Left renal cortex interstitium (tissue), 4 donors: ENCODE measurements at places on chromosomes 12 and 14. TPM values are rescaled to one million over a fixed set of nuclear protein-coding genes. Genes with fewer than 3 reads are reported as not detected.
A peak's percentile ranks its signal among the peaks of the same experiment; 100 is the strongest.

The RNASE1 gene
- polyA plus RNA-seq: 117 TPM

The PRPH gene
- not detected for polyA plus RNA-seq

The POTEG gene
- polyA plus RNA-seq: not detected

The TAS2R14 gene
- 3.7 TPM for polyA plus RNA-seq

The EVL gene
- polyA plus RNA-seq: 127 TPM

The LTB4R gene
- 7.3 TPM for polyA plus RNA-seq

DNA sequence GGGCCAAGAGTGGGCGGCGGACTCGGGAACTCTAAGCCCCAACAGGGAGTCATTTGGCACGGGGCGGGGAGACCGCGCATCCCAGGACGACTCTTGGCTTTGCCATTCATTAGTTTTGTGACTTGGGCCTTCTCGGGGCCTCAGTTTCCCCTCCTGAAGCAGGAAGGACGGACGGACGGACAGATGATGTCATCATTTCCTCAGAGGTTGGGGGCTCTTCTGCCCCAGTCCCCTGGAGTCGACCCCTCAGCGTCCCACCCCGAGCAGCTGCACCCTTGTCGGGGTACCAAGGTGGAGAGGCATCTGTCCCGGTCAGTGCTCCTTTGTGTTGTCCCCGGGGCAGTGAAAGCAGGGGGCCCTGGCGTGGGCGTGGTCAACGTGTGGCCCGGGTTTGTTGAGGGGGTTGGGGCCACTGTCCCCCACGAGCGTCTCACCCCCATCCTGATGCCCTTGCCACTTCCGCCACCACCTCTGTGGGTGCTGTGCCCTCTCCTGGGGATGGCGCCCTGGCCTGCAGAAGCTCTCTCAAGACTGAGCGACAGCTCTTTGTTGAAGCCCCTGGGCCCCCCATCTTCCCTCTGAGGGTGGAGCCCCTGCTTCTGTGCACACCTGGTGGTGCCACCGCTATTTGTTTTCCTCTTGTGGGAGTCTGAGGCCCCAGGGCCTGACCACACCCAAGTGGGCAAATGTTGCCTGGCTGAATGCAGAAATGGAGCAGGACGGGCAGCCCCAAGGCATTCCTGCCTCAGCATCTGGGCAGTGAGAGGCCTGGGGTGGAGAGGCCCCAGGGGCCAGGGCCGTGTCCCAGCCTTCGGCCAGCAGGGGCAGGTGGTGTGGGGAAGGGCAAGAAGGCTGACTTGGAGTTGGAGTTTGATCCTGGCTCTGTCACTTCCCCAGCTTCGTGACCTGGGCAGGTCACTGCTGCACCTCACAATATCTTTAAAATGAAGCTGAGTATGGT is 896 bp downstream of the HHIPL1 start:
- DNase-seq: no peak

- DNase-seq: no peak
Observed at GRCh38 chr14:74605531-74606223, 6.4 kb downstream of the LTBP2 start.

DNA sequence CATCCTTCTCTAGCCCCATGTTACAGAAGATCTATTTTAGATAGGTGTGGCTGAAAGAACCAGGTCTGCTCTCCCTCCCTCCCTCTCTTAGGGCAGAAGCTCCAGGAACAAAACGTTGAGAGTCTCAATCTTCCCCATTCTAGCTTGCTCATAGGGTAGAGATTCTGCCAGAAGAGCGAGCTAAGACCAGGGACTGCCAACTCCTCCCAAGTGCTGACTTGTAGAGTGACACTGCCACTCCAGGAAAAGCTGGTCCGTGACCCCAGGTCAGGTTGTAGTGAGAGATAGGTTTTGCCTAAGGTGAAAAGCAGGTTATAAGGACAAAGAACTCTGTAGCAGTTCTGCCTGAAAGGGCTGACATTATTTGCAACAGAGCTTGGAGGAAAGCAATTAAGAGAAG is 73.4 kb downstream of the INSM2 start:
- no peak for DNase-seq

- no peak for DNase-seq
Observed at GRCh38 chr12:131907379-131908091, 13.1 kb downstream of the ULK1 start.

- no peak for DNase-seq
Observed at GRCh38 chr14:79605849-79606248, 605.5 kb downstream of the DIO2 start.

GRCh38 chr14:55913324-55914025 is 204.7 kb upstream of the PELI2 start:
- DNase-seq: no peak

DNA sequence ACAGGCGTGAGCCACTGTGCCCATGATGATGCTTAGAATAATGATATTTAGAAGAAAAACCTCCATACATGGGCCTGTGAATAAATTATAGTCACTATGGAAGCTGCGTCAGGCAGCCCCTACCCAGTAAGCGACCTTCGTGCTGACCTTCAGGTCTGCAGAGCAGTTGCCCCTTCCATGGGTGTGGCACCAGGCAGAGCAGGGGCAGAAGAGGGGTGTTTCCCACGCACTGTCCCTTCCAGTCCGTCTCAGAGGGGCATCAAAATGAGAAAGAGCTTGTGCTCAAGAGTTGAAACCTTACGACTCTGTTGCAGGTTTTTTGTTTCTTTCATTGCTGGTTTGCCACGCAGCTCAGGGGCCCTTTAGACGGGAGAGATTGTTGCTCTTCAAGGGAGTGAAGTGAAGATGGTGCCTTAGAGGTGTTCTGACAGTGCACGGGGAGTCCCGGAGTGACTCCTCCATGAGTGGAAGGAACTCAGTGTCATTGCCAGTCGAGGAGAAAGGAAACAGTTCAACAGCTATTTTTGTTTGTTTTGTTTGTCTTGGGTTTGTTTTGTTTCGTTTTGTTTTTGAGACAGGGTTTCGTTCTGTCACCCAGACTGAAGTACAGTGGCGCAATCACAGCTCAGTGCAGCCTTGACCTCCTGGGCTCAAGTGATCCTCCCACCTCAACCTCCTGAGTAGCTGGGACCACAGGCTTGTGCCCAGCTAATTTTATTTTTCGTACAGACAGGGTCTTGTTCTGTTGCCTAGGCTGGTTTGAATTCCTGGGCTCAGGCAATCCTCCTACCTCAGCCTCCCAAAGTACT is 13.9 kb downstream of the CKB start:
- DNase-seq: no peak

DNA sequence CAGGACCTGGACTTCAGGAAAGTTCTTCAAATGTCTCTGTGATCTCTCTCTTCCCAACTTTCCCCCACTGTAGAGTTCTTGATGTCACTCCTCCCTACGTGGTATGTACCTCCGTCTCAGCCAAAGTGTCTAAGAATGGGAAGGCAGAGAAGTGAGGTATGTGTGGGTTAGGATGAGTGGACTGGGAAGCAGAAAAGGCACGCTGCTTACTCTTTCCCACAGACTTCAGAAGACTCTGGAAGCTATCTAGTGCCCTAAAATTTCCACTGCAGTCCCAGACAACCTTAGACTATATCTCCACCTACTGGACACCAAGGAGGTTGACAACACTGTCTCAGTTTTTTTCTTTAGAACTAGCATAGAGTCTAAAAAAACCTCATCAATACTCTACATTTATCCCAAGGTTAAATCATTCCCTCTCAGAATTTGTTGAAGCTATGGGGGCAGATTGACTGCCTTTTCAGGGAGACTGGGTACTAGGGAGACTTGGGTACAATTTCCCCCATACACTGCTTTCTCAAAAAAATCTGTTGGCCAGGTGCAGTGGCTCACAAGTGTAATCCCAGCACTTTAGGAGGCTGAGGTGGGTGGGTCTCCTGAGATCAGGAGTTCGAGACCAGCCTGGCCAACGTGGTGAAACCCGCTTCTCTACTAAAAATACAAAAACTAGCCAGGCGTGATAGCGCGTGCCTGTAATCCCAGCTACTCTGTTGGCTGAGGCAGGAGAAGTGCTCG is 20.6 kb upstream of the ITGA5 start:
- peak; percentile 32 for DNase-seq
